Gastroesophageal sphincter (tissue), 4 donors: ENCODE measurements at places on chromosomes 11 and 22. TPM values are rescaled to one million over a fixed set of nuclear protein-coding genes. Genes with fewer than 3 reads are reported as not detected.

- ATAC-seq, result no peak
Observed at GRCh38 chr11:47204637-47204989, 10.2 kb upstream of the DDB2 start.

DNA sequence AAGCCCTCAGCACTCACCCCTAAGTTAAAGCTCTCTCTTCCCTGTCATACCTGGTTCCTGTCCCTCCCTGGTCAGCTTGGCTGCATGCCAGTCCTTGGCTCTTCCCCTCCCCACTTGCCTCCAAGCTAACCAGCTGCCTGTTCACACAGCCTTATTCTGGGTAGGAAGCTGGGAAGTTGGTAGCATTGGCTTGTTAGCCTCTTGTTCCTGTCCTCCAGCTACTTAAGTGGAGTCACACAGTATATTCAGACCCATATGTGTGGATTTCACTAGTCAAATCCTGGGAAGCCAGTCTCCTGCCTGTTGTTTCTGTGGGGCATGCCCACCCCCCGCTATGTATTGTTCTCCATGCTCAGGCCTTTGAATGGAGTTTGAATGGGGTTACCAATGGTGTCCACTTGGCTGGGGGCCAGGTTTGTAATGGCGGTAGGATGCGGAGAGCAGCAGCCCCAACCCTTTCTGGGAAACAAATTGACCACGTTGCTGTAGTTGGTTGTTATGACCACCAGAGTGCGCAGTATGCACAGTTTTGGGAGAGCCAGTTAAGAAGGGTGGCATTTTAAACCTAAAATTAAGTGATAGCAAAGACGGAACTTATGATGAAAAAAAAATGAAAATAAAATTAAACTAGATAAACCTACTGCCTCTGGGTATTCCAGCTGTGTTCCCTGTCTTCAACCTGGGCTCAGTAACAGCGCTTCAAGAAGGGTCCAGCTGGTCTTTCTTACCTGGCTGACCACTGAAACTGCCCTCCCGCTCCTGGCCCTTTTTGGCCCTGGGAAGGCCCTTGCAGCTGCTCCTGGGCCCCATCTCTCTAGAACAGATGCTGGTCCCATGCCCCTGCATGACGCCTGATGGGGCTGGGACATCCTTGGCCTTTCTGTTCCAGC is 10.7 kb upstream of the RPS3 start:
- ATAC-seq, result peak; percentile 67

GRCh38 chr22:45866646-45867117 is 110.3 kb downstream of the WNT7B start:
- no peak for ATAC-seq

- ATAC-seq, result no peak
Observed at GRCh38 chr11:44863231-44863630, 87.5 kb downstream of the TP53I11 start.

DNA sequence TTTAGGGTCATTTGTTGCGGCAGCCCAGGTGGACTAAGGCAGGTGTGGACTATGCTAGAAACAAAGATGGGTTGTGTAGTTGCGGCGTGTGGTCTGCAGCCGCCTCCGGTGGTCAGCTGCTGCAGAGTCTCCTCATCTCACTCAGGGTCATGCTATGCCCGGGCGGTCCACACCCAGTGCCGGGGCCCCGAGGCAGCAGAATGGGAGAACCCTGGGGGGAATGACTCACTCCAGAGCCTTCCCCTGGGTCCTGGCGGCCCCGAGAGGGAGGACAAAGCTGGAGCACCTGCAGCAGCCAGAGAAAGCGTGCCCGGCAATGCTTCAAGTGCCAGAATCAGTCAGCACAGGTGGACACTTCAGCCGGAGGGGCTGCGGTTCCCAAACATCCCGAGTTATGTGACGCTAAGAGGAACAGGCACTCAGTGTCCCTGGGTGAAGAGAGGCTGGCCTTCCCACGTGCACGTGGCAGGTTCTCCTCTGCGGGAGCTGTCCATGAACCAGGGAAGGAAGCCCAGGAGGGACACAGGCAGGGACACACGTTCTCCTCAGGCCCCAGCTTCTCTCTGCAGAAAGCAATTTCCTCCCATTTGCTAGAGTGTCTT is 289.6 kb upstream of the B3GAT1 start:
- ATAC-seq, result no peak

- ATAC-seq, result no peak
Observed at GRCh38 chr11:36086366-36086765, 142.5 kb downstream of the LDLRAD3 start.

DNA sequence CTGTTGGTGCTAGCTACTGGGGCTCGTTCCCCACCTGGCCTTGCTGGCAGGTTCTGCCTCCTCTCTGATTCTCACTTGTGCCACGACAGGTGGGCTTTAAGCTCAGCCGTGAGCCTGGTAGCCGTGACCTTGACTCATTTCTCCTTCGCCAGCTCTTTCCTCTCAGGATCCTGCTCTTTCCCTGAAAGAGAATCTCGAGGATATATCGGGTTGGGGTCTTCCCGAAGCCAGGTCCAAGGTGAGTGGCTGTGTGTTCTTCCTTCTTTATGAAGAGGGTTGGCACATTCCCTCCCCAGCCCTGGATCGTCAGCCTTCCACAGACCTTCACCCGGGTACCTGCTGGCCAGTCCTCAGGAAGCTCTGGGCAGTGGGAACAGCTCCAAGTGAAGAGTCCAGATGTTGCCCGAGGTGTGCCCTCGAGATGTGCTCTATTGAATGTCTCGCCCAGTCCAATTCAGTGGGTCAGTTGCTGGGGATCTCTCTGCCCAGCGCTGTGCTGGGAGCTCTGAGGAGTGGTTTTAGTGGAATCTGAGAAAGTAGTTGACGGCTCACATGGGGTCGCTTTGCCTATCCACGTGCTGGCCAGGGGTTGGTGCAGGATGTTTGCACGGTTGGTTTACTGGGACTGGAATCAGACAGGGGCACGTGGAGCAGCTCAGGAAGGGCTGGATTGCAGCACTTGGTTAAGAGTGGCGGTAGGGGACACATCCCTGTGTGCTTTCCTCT is 1.4 kb downstream of the ZNF74 start:
- ATAC-seq, result no peak

DNA sequence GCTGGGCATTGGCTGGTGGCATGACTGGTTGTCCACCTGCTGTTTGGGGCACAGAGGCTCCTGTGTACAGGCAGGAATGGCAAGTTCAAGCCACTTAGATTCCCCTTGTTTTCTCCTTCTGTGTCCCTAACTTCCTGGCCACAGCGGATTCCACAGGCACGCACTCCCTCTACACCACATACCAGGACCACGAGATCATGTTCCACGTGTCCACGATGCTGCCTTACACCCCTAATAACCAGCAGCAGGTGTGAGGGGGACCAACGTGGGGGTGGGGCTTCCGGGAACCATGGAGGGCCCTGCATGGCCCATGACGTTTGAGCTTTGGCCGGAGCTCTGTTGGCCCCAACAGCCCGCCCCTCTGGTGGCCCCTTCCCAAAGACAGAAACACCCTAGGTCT is 7.8 kb downstream of the SIPA1 start:
- no peak for ATAC-seq

DNA sequence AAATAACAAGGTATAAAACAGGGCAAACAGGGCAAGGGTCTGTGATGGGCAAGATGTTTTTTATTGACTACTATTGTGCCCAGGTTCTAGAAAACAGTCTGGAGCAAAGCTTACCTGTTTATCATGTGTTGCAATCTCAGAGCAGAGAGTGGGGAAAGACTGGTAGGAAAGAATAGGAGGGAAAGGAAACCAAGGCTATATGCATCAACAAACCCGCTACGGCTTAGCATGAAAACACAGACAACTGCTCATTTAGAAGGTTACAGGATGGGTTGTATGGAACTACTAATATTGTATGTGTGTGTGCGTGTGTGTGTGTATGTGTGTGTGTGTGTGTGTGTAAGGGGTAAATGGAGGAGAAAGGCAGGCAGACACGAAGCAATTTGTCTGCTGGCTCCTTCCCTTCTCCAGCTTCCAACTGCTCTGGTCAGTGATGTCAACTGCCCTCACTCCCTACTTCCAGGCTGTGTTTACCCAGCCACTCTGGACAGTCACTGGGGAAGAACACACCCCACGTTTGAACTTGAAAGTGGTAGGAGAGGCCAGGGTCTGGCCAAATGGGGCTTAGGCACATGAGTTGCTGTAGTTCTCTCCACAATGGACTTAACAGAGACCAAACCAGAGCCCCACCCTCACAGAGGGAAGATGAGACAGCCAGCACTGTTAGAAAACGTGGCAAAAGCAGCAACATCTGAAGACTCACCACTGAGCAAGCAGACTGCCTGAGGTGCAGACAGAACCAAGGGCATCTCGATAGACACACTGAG is 47.0 kb downstream of the GAB2 start:
- ATAC-seq, result peak; percentile 73

DNA sequence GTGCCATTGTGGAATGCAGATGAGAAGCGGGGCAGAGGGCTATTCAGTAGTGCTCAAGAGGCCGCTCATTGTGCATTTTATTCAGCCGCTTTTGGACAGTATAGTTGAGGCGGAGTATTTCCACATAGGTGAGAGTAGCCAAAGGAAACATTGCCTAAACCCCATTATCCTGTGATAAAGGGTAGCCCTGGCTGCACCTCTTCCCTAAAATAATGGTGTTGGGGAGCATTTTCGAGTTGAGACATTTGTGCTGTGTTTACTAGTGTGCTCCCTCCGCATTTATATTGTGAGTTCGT is 68.8 kb downstream of the SPECC1L start:
- ATAC-seq, result no peak

DNA sequence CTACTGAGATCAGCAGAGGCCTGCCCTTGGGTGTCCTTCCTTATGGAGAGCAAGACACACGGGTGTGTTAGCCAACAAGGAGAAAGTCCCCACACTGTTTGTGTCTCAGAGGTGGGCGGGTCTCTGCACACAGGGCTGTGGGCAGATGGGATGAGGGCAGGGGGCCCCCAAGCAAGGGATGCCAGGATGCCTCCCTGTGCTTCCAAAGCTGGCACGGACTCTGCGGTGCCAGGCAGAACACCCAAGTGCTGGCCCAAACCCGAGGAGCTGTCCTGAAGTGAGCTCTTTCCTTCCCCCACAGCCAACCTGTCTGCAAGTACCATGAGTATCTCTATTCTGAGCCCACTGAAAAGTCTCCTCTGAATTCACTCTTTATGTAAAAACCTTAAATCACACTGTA is 273.3 kb downstream of the CTTN start:
- ATAC-seq, result no peak

- ATAC-seq, result no peak
Observed at GRCh38 chr11:128881221-128881620, 9.9 kb upstream of the KCNJ5 start.

DNA sequence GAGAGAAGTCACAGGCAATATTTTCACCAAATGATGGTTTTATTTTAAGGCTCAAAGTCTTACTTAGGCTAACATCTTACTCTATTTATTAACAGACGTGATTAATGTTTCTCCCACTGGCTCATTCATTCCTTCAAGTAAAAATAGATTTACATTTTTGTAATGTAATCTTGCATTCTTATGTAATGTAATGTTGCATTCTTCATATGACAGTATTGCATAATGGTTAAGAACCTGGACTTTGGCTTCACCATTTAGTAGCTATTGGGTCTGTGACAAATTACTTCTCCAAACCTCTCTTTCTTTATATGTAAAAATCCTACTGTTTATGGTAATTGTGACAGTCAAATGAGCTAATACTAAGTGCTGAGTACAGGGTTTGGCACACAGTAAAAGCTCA is 3.3 kb upstream of the DIXDC1 start:
- no peak for ATAC-seq

- no peak for ATAC-seq
Observed at GRCh38 chr11:65968600-65969482, 7.3 kb downstream of the SART1 start.

- no peak for ATAC-seq
Observed at GRCh38 chr22:37254867-37255233, 10.8 kb upstream of the RAC2 start.

DNA sequence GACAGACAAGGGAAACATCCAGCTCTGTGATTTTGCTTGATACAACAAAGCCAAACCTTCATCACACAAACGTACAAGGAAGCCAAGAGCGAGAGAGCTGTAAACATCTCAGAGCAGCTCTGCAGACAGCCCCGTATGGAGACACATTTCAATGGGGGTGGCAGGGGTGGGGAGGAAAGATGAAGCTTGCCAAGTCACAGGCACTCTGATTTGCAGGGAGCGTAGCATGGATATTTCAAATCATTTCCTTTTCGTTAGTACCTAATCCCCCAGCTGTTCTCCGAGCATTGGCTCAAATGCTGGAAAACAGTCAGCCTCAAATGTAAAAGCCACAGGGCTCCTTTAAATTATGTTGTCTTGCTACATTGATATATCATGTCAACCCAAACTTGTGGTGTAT is 458.9 kb upstream of the CADM1 start:
- ATAC-seq, result no peak

- ATAC-seq, result no peak
Observed at GRCh38 chr22:25511725-25512124, 52.8 kb upstream of the GRK3 start.

DNA sequence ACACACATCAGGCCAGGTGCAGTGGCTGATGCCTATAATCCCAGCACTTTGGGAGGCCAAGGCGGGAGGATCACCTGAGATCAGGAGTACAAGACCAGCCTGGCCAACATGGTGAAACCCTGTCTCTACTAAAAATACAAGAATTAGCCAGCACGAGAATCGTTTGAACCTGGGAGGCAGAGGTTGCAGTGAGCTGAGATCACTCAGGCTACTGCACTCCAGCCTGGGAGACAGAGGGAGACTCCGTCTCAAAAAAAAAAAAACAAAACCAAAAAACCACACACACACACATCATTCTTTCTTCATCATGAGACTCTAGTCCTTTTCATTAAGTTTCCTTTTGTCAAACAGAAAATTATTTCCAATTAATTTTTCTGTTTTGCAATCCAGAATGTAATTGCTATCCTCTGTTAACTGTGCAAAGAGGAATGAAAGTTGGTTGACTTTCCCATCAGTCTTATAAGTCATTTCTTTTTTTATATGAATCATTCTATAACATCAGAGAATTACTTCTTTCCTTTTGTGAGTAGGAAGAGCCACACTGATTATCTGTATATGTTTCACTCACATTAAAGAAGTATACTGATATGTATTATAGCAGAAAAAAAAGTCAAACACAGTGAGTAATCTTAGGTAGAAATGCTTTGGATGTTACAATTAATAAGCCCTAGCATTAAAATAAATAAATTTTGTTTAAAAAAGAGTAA is 52.2 kb downstream of the HORMAD2 start:
- no peak for ATAC-seq

- no peak for ATAC-seq
Observed at GRCh38 chr22:36052505-36052941, 23.9 kb upstream of the RBFOX2 start.

- no peak for ATAC-seq
Observed at GRCh38 chr22:22810018-22810427, 77.6 kb upstream of the IGLL5 start.

The SAA1 gene
- total RNA-seq, result 71.7 TPM

The ARHGEF12 gene
- total RNA-seq, result 135 TPM

The AMBRA1 gene
- total RNA-seq, result 30.0 TPM

The SYT12 gene
- not detected for total RNA-seq

The C11orf65 gene
- total RNA-seq, result not detected

The LRRC55 gene
- total RNA-seq, result not detected

The TMEM132A gene
- total RNA-seq, result 3.2 TPM

The SORL1 gene
- total RNA-seq, result 7.1 TPM

The RFPL2 gene
- not detected for total RNA-seq

The NXPE4 gene
- not detected for total RNA-seq

The KRTAP5-7 gene
- total RNA-seq, result not detected

The MYOD1 gene
- total RNA-seq, result not detected

The BEST1 gene
- total RNA-seq, result 3.1 TPM

The MLC1 gene
- 0.07 TPM for total RNA-seq
